HEK293T (cell line): ENCODE measurements at places on chromosomes 7 and 10.

GRCh38 chr7:70704831-70705346, 427.1 kb upstream of the GALNT17 start:
- no peak for DNase-seq

DNA sequence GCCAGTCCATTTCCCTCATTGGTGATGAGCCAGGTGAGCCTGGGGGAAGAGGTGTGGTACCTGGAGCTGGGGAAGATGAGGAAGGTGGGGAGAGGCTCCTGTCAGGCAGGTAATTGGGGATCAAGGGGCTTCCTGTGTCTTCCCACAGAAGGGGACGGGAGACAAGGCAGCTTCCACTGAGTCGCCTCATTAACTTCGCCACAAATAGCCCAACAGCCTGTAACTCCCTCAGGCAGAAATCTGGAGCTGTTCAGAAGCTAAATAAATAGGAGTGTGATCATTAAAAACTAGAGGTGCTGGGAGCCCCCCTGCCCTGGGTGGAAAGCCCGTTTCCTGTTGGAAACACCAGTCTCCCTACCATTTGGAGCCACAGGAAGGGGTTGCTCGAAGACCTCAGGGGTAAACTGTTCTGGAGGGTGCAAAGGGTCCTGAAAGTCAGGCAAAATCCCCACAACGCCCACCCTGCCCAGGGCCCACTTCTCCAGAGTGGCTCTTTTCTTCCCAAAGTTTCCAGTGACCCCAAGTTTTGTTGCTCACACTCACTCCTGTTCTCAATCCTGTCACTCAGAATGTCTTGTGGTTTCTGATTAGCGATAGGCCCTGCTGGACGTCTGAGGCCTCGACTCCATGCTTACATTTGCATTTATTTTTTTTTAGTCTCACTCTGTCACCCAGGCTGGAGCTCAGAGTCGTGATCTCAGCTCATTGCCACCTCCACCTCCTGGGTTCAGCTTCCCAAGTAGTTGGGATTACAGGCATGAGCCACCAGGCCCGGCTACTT, 25.7 kb downstream of the UNC5B start:
- DNase-seq, result no peak

GRCh38 chr10:48541144-48541795, 63.6 kb downstream of the ARHGAP22 start:
- no peak for DNase-seq

DNA sequence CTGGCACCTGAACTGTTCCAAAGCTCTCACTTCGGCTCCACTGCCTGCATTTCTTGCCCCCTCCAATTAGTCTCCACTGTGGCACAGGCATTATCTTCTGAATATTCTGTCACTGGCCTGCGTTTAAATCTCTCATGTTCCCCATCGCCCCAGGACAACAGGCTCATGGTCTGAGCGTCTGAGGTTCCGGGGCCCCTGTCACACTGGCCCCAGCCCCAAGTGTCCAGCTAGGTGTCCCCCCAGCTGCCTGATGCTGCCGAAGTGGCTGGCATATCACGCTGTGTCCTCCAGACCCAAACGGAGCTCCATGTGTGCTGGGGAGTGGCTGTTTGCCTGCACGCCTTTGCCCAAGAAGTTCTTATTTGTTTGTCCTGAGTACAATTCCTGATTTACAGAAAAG, 135.4 kb downstream of the TACC2 start:
- DNase-seq, result no peak

- no peak for DNase-seq
These were observed 23.5 kb downstream of the NPFFR1 start for GRCh38 chr10:70260259-70260658.

DNA sequence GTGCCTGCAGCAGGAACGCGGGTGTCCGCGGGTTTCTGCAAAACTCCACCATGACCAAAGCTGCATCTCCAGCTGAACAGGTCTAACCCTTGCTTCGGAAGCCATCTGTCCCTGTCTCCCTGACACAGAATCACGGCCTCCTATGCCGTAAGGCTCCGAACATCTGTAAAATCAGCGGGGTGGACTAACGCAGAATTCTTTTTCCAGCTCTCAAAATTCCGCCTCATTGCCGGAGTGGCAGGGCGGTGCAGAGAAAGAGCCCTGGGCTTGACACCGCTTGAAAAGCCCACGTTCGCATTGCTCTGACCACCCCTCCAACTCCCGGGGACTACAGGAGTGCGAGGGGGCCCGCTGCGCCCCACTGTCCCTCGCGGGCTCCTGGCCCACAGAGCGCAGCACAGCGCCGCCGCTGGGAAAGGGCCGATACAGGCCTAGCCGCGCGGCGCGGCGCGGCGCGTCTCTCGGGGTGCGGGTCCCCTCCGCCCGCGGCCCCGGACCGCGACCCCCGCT, 409 bp downstream of the DNMBP start:
- DNase-seq, result peak; percentile 42

- no peak for DNase-seq
These were observed 305.3 kb upstream of the NFE2L3 start for GRCh38 chr7:25846722-25847121.

GRCh38 chr10:6463366-6463765, 116.7 kb downstream of the PRKCQ start:
- DNase-seq, result no peak

DNA sequence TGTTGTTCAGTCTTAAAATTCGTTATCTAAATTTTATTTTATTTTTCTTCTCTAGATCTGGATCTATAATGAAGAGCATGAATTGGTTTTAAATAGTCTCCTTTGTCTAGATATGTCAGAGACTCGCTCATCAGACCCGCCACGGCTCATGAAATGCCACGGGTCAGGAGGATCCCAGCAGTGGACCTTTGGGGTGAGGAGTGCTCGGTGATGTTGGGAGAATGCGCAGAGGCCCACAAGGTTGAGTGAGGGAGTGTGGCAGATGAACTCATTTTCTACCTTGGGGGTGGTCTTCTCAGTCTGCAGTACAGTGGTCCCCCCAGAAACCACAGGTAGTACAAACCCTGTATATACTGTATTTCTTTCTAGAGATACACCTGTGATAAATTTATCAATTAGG, 95.3 kb downstream of the GALNT11 start:
- no peak for DNase-seq

DNA sequence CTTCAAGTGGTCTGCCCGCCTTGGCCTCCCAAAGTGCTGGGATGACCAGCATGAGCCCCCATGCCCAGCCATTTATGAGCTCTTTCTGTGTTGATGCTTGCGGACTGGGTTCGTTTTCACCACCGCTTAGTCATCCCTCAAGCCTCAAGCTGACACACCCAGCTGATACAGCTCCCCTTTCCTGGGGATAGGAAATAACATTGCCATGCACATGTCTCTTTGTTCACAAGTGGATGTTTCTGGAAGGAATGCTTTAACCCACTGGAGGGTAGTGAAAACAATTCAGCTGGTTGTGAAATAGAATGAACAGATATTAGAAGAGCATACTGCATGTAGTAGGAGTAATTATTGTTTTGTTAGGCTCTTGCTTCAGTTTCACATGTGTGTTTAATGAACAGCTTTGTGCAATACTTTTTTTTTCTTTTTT, 8.5 kb upstream of the METTL27 start:
- no peak for DNase-seq

DNA sequence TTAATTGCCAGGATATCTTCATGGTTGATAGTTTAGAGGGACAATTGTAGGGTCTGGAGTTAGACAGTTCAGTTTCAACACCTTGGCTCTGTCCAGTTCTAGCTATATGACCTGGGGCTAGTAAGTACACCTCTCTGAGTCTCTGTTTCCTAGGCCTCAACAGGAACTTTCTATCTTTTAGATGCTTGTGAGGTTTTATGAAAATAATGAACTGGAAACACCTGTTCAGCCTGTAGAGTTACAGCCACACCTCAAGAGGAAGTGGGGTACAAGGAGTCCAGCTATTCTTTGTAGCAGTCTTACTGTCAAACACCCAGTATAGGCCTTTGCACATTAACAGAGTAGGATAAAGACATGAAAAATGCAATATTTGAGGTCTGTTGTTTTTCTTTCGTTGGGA, 73.4 kb downstream of the CHRM2 start:
- no peak for DNase-seq

DNA sequence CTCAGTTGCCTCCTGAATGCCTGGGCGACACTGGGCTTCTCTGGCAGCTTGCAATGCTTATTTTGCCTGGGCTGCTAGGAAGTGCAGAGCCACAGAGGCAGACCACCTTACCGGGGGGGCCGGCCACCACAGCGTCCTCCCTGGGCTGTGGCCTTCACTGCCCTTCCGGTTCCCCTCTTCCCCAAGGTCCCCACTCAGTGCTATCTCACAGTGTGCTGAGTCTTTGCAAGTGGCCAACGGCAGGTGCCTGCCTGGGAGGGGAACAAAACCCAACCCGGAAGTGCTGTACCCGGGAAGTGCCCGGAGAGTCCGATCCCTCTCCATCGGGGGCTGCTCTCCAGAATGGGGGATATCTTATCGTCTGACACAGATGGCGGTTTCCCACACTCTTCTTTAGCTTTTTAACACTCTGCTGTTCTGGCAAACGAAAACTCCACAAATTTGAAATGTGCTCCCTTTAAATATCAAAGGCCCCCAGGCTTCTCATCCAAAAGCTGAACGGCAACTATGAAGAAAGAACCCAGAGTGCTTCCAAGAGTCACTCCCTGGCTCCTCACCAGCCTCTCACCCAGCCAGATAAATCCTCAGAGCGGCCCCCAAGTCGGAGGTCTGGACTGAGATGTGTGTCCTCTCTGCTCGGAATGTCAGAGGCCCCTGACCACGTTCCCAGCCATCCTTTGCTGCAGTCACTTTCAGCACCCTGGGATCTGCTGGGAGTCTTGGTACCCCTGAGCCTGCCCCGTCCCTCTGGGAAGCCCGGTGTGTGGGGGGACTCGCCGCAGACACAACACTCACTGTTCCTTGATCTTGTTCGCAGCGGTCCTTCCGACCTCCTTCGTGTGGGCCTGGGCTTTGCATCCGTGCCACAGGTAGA, 165.1 kb downstream of the SVIL start:
- DNase-seq, result no peak

- no peak for DNase-seq
These were observed 231.2 kb downstream of the EXOC4 start for GRCh38 chr7:133484086-133484485.

DNA sequence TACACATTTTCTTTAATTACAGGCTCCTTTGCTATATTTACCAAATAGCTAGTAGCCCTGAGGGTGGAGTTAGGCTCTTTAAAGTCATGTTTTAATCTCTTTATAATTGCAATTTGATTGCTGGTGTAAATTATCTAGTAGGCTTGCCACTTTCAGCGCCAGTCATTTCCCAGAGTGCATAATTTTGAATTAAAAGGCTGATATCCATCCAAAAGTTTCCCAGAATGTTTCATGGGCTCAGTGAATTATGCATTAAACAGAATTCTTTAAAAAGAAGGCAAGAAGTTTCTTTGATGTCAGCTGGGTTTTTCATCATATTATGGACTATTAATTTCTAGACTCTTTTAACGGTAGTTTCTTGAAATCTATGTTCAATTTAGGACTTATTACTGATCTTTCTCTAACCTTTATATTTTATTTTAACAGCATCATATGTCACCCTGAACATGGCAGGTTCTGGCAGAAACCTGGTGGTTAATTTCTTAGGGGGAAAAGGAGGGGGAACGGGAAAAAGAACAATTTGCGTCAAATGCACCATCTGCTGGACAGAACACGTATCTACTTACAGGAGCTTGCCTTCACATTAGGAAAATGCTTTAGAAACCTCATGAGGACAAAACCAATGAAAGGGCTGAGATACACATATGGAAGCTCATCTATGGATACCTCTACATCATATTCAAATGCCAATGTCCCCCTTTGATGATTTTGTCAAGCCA, 171.1 kb downstream of the GRM3 start:
- peak; percentile 52 for DNase-seq

DNA sequence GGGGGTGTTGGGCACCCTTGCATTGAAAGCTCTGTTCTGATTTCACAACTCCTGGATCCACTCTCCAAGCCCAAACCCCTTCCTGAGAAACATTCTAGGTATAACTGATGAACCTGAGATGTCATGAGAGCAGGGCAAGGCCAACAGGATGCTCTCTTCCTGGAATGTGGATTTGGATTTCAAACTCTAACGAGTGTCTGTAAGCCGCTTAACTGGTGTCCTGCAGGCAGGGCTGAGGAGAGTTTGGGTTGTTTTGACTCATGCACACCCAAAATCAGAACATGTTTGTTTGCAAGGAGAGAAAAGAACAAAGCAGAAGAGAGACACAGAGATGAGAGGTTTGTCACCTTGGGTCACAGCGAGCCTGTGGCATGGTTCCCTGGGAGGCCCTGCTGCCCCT, 24.6 kb upstream of the AKR1E2 start:
- DNase-seq, result no peak

DNA sequence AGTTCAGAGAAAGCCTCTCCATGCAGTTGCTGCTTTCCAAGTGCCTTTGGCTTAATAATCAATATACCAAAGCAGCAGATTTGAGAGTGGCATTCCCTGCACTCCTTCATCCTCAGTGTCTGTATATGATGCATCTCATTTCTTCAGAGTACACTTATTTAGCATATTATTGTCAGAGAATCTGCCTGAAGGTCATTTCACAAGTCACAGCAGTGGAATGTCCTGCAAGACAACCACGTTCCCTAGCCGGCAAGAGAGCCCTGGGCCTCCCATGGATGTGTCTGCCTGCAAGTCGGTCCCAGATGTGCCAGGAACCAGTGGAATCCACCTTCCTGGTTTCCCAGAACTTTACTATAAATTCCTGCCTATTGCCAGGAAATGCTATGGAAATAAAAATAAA, 289.4 kb upstream of the IGFBP3 start:
- no peak for DNase-seq

GRCh38 chr10:614790-615582, 74.5 kb downstream of the DIP2C start:
- no peak for DNase-seq

- DNase-seq, result no peak
These were observed 110.6 kb downstream of the KCNMA1 start for GRCh38 chr10:77526868-77527617.

GRCh38 chr7:82286798-82287140, 156.8 kb downstream of the CACNA2D1 start:
- DNase-seq, result no peak

DNA sequence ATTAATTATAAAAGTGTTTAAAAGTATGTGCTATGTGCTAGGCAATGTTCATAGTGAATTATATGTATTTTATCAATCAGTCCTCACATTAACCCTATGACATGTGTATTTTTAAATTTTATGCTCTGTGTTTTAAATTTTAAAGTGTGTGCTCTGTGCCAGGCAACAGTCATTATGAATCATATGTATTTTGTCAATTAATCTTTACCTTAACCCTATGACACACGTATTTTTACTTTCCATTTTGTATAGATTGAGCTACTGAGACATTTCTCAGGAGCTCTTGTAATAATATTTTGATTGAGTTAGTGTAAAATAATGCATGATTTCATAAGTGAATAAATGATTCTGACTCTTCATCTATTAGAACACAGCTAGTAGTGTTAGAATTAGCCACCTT, 117.8 kb downstream of the THSD7A start:
- no peak for DNase-seq

DNA sequence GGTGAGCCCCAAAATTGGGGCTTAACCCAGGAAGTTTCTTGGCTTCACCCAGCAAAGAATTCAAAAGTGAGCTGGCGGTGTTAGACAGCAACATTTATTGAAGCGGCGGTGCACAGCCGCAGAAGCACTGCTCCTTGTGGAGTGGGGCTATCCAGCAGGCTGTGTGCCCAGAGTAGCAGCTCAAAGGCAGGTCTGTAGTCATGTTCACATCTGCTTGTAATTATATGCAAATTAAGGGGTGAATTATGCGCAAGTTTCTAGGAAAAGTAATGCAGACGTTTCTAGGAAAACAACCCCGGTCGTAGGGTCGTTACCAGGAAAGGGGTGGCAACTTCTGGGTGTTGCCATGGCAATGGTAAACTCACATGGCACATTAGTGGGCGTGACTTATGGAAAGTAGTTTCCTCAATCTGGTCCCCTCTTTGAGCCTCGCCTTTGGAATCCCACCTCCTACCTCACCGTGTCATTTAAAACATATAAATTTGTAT, 13.7 kb upstream of the KBTBD2 start:
- DNase-seq, result no peak

GRCh38 chr7:21867816-21868575, 77.7 kb downstream of the CDCA7L start:
- no peak for DNase-seq
